Smooth muscle cell of the pulmonary artery (primary cell): ENCODE measurements at places on chromosomes 1 and 21. TPM values are rescaled to one million over a fixed set of nuclear protein-coding genes. Genes with fewer than 3 reads are reported as not detected.

AADACL3 gene
- not detected in 2 replicates for total RNA-seq

UBE2U gene
- total RNA-seq, result not detected in 2 replicates

SPRR2F gene
- not detected in 2 replicates for total RNA-seq

COA6 gene
- 8.9 and 11.7 TPM in 2 replicates for total RNA-seq

TSTD1 gene
- 7.6 and 10.1 TPM in 2 replicates for total RNA-seq

TPTE gene
- total RNA-seq, result not detected in 2 replicates

TMCC2 gene
- total RNA-seq, result 2.7 and 3.3 TPM in 2 replicates

TEDDM1 gene
- not detected in 2 replicates for total RNA-seq

SOX13 gene
- total RNA-seq, result 7.6 and 7.9 TPM in 2 replicates

PFDN2 gene
- 20.5 and 23.6 TPM in 2 replicates for total RNA-seq

KCND3 gene
- total RNA-seq, result 0.53 and 4.0 TPM in 2 replicates

SLC45A1 gene
- total RNA-seq, result 4.2 and 5.6 TPM in 2 replicates

HFM1 gene
- 0.03 and 0.20 TPM in 2 replicates for total RNA-seq

BGLAP gene
- total RNA-seq, result 0.26 and 0.50 TPM in 2 replicates

S100A12 gene
- total RNA-seq, result not detected in 2 replicates

SIPA1L2 gene
- 5.0 and 6.9 TPM in 2 replicates for total RNA-seq

TNFRSF25 gene
- 5.0 and 14.5 TPM in 2 replicates for total RNA-seq

SLC2A5 gene
- 3.7 and 25.9 TPM in 2 replicates for total RNA-seq

LMX1A gene
- not detected in 2 replicates for total RNA-seq

SGIP1 gene
- 29.0 and 45.0 TPM in 2 replicates for total RNA-seq

CLCNKA gene
- total RNA-seq, result 0.33 TPM in 1 of 2 replicates, not detected in the other

IFNAR1 gene
- 38.6 and 49.9 TPM in 2 replicates for total RNA-seq

AK5 gene
- total RNA-seq, result 37.0 and 39.9 TPM in 2 replicates

TMPRSS2 gene
- total RNA-seq, result not detected in 2 replicates

OBSCN gene
- total RNA-seq, result 5.8 and 6.8 TPM in 2 replicates

TRAPPC3 gene
- total RNA-seq, result 61.5 and 65.4 TPM in 2 replicates

DMBX1 gene
- total RNA-seq, result not detected in 2 replicates

IL24 gene
- not detected in 2 replicates for total RNA-seq

LHX8 gene
- total RNA-seq, result not detected in 2 replicates

KIF21B gene
- total RNA-seq, result 0.13 and 0.91 TPM in 2 replicates

TACSTD2 gene
- 0.13 and 0.26 TPM in 2 replicates for total RNA-seq

SH2D1B gene
- not detected in 2 replicates for total RNA-seq

GBP4 gene
- total RNA-seq, result 0.52 and 0.66 TPM in 2 replicates

RHBDL2 gene
- total RNA-seq, result 0.46 and 0.91 TPM in 2 replicates

ZNF695 gene
- 0.79 and 0.98 TPM in 2 replicates for total RNA-seq

MACF1 gene
- 459 and 517 TPM in 2 replicates for total RNA-seq

S100A2 gene
- total RNA-seq, result 0.98 and 2.4 TPM in 2 replicates

EDARADD gene
- total RNA-seq, result 0.07 TPM in 1 of 2 replicates, not detected in the other

TEX35 gene
- total RNA-seq, result not detected in 2 replicates

LEFTY1 gene
- 0.13 TPM in 1 of 2 replicates, not detected in the other for total RNA-seq

TAS1R1 gene
- total RNA-seq, result 0.20 and 0.46 TPM in 2 replicates

CLDN17 gene
- total RNA-seq, result not detected in 2 replicates

MATN1 gene
- total RNA-seq, result 0.20 TPM in 1 of 2 replicates, not detected in the other

PROK1 gene
- not detected in 2 replicates for total RNA-seq

CD1B gene
- not detected in 2 replicates for total RNA-seq

ADAMTS4 gene
- total RNA-seq, result 2.1 and 14.7 TPM in 2 replicates

PEX19 gene
- total RNA-seq, result 55.5 and 58.9 TPM in 2 replicates

ZBTB8B gene
- 0.07 TPM in 2 replicates for total RNA-seq
